ENCODE measurements at places on chromosomes 3 and 15. TPM values are rescaled to one million over a fixed set of nuclear protein-coding genes. Genes with fewer than 3 reads are reported as not detected.

- no peak overlapping the region for H3K27ac ChIP-seq
- H3K4me1 ChIP-seq = no peaks in the 10 kb centered on the region
- no peak overlapping the region for H3K4me3 ChIP-seq
- no peaks in the 10 kb centered on the region for H3K27me3 ChIP-seq
These were observed 116.0 kb upstream of the MRPS22 start for GRCh38 chr3:139227827-139228226.

GRCh38 chr3:55515550-55516246 is 28.6 kb upstream of the WNT5A start:
- no peaks in the 10 kb centered on the region for H3K36me3 ChIP-seq
- H3K27ac ChIP-seq = no peak overlapping the region
- H3K4me1 ChIP-seq = no peaks in the 10 kb centered on the region

GRCh38 chr3:195813916-195814640 is 2.3 kb upstream of the MUC4 start:
- peak; percentile 4 for DNase-seq
- H3K4me1 ChIP-seq = no peaks in the 10 kb centered on the region
- H3K4me3 ChIP-seq = no peak overlapping the region
- H3K27me3 ChIP-seq = no peaks in the 10 kb centered on the region
- no peak overlapping the region for H3K27ac ChIP-seq

DNA sequence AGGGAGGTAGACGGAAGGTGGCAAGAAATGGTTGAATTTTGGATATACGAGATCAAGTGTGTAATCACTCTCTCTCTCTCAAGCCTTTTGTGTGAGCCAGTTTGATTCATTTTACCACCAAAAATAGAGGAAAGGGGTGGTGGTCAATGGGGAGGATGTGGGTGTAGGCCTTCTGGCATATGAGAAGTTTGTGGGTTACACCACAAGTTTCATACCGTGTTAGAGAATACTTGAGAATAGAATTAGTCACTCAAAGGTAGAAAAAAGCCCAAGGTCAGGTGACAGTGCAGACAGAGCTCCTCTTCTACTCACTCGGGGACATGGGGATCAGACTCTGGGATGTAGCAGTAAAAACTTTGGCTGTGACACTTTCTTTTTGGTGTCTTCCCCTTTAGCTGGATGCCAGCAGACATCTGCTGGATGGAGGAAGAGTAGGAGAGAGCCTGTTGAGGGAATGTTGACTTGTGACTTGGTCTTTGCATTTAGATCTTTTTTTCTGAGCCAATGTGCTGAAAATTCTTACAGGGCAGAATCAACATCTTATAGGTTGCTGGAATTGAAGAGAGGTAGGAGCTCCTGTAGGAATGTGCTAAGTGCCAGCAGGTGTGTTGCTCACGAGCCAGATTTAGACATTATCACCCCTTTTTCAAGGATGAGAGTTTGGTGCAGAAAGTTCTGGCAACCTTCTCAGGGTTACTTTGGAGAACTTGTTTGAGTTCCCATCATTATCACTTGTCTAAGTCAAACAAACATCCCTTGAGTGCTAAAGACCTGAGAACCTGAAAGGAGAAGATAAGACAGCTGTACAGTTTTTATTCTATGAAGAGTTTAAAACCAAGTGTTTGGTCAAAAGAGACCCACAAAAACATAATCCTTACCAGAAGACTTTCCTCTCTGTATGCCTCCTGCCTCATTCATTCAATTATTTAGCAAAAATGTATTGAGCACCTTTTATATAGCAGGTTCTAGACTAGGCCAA is 43.9 kb upstream of the RYK start:
- H3K27me3 ChIP-seq = no peaks in the 10 kb centered on the region
- H3K4me1 ChIP-seq = peaks cover 14% of the 10 kb centered on the region
- no peak for DNase-seq
- no peak overlapping the region for H3K4me3 ChIP-seq
- H3K27ac ChIP-seq = no peak overlapping the region
- H3K36me3 ChIP-seq = no peaks in the 10 kb centered on the region

DNA sequence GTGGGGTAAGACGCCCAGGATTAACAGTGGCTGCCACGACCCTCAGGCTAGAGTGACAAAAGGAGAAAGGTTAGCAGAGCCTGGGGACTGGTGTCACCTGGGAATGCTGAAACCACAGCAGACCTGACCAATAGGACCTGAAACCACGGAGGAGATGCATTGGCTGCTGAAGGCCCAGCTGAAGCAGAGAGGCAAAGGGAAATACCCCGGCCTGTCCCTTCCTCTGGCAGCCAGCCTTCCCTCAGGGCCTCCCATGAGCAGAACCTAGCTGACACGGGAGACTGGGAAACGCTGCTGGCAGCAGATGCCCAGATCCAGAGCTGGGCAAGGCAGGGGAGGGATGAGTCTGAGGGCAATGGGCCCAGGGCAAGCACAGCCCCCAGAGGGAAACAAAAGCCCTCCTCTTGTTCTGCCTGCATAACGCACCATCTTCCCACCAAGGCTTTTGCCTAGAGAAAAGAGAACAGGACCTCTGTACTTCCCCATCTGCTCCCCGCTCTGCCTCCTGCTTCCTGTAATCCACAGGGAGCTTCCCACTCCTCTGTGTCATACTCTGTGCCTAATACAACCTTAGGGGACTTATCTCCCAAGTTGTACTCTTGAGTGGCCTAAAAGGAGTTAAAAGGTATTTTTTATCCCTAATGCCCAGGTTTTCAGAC is 216.2 kb downstream of the ABHD5 start:
- no peaks in the 10 kb centered on the region for H3K36me3 ChIP-seq
- no peak for DNase-seq
- no peaks in the 10 kb centered on the region for H3K4me1 ChIP-seq
- H3K4me3 ChIP-seq = no peak overlapping the region

DNA sequence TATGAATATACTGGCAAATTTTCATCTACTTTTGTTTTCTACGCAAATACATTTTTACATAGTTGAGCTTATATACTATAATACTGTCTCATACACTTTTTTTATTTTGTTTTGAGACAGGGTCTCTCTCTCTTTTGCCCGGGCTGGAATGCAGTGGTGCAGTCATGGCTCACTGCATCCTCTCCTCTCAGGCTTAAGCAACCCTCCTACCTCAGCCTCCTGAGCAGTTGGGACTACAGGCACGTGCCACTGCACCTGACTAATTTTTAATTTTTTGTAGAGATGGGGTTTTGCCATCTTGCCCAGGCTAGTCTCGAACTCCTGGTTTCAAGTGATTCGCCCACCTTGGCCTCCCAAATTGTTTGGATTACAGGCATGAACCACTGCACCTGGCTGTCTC is 25.9 kb downstream of the HACL1 start:
- H3K27me3 ChIP-seq = no peaks in the 10 kb centered on the region
- no peak for DNase-seq
- no peaks in the 10 kb centered on the region for H3K4me1 ChIP-seq

GRCh38 chr3:36367912-36368573 is 12.3 kb upstream of the STAC start:
- DNase-seq = no peak
- H3K27ac ChIP-seq = no peak overlapping the region
- H3K4me1 ChIP-seq = no peaks in the 10 kb centered on the region
- no peaks in the 10 kb centered on the region for H3K36me3 ChIP-seq

- H3K27ac ChIP-seq = no peak overlapping the region
- H3K4me1 ChIP-seq = no peaks in the 10 kb centered on the region
- no peaks in the 10 kb centered on the region for H3K27me3 ChIP-seq
- H3K4me3 ChIP-seq = no peak overlapping the region
These were observed 156.0 kb upstream of the MRPL3 start for GRCh38 chr3:131658771-131659170.

DNA sequence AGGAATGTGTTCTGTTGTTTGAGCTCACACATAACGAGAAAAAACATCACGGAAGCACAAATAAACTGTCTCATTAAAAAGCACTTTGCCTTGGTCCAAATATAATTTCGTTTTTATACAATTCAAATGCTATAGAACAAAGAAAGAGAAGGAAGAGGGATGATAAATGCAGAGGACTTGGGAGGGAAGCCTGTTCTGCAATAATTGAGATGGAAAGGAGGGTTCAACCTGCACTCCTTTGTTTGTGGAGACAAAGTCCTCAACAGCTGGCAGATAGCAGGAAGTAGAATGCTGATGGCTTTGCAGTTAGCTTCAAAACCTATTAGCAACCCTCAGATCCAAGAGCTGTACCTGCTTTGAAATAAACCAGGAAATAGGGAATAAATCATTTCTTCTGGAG is 1010.8 kb downstream of the FHIT start:
- H3K4me3 ChIP-seq = no peak overlapping the region
- H3K27me3 ChIP-seq = no peaks in the 10 kb centered on the region
- no peak for DNase-seq
- no peaks in the 10 kb centered on the region for H3K36me3 ChIP-seq
- H3K4me1 ChIP-seq = no peaks in the 10 kb centered on the region
- no peak overlapping the region for H3K27ac ChIP-seq

DNA sequence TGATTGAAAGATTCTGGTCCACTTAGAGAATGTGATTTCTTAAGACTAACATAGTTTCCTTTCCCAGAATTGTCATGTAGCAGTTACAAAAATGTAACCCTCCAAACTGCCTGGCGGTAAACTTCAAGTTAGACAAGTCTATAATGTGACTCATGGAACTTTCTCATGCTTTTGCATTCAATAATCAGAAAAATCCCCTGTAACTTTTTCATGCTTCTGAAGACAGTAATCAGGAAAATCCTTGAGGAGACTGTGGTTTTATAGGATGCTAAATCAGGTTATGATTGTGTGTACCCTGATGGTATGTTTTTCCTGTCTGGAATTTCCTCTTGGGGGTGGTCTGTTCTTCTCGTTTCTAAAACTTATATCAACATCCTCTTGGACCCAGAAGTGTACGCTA is 74.0 kb upstream of the RARB start:
- no peak for DNase-seq
- H3K27ac ChIP-seq = no peak overlapping the region
- H3K4me1 ChIP-seq = no peaks in the 10 kb centered on the region
- no peaks in the 10 kb centered on the region for H3K36me3 ChIP-seq

GRCh38 chr15:64969401-64969800 is 20.3 kb downstream of the SPG21 start:
- no peak for DNase-seq
- peaks cover 71% of the 10 kb centered on the region for H3K36me3 ChIP-seq
- no peak overlapping the region for H3K4me3 ChIP-seq
- no peak overlapping the region for H3K27ac ChIP-seq
- no peaks in the 10 kb centered on the region for H3K27me3 ChIP-seq

DNA sequence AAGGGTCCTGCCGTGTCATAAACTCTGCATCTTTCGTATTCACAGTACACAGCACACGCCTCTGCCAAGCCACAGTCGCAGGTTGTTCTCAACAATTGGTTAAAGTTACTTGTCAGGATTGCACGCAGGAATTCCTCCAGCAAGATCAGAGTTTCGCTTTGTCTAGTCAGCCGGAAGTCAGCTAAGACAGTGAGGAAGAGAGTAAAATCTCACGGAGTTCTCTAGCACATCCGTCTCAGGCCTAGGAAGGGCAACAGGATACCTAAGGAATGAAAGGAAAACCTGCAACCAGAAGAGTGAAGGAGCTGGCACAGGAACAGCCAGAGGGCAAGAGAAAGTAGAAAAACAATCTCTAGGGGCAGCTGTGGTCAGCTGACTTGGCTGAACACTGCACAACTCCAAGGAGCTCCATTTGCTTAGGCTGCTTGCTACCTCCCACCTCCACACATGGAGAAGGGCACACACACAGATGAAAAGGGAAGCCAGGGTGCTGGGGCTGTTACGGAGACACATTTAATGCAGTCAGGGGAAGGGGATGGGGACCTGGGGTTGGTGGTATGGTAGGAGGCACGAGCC is 23.7 kb downstream of the RORA start:
- no peaks in the 10 kb centered on the region for H3K27me3 ChIP-seq
- no peak overlapping the region for H3K4me3 ChIP-seq
- H3K27ac ChIP-seq = no peak overlapping the region
- H3K36me3 ChIP-seq = no peaks in the 10 kb centered on the region

- no peaks in the 10 kb centered on the region for H3K27me3 ChIP-seq
- peaks cover 54% of the 10 kb centered on the region for H3K36me3 ChIP-seq
- no peak for DNase-seq
- H3K27ac ChIP-seq = peak overlapping the region; percentile 49
- H3K4me1 ChIP-seq = peaks cover 42% of the 10 kb centered on the region
These were observed 22.8 kb downstream of the EIF4E3 start for GRCh38 chr3:71702131-71703024.

GRCh38 chr3:10010421-10010877 is 15.8 kb upstream of the FANCD2 start:
- no peak overlapping the region for H3K27ac ChIP-seq
- DNase-seq = peak; percentile 34
- no peaks in the 10 kb centered on the region for H3K36me3 ChIP-seq
- H3K4me1 ChIP-seq = peaks cover 31% of the 10 kb centered on the region

GRCh38 chr3:146701246-146701645 is 96.1 kb upstream of the PLSCR5 start:
- H3K4me3 ChIP-seq = no peak overlapping the region

- peak overlapping the region; percentile 46 for H3K27ac ChIP-seq
- DNase-seq = no peak
- no peaks in the 10 kb centered on the region for H3K36me3 ChIP-seq
- no peaks in the 10 kb centered on the region for H3K27me3 ChIP-seq
These were observed 96.0 kb upstream of the CCDC80 start for GRCh38 chr3:112736805-112737566.

The SPATA12 gene
- total RNA-seq = not detected

The RTP3 gene
- total RNA-seq = not detected

The KLF15 gene
- not detected for total RNA-seq

The CCDC54 gene
- not detected for total RNA-seq

The WDR53 gene
- total RNA-seq = 20.9 TPM

The ABCF3 gene
- total RNA-seq = 166 TPM

The CPEB1 gene
- 0.19 TPM for total RNA-seq

All from CD4-positive, alpha-beta T cell (primary cell).